ENCODE measurements at places on chromosomes 16 and 17.

DNA sequence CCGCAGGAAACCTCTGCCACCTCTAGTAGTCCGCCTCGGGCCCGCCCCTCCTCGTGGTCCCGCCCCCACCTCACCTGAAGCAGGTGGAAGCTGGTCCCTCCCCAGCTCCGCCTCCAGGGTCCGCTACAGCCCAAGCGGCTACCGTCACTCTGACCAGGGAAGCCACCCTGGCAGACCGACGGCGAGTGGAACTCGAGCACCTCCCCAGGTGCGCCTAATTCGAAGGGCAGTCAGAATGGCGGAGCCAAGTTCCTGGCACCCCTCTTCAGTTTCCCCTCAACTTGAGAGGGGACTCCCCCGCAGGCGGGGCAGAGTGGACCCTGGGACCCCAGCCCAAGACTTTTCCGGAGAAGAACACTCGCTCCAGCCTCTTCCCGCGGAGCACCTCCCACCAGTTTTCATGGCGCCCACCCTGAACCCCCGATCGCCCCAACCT, 507 bp downstream of the FHOD1 start:
- DNase-seq: no peak

GRCh38 chr16:83138976-83139690, 512.4 kb downstream of the CDH13 start:
- DNase-seq: no peak

DNA sequence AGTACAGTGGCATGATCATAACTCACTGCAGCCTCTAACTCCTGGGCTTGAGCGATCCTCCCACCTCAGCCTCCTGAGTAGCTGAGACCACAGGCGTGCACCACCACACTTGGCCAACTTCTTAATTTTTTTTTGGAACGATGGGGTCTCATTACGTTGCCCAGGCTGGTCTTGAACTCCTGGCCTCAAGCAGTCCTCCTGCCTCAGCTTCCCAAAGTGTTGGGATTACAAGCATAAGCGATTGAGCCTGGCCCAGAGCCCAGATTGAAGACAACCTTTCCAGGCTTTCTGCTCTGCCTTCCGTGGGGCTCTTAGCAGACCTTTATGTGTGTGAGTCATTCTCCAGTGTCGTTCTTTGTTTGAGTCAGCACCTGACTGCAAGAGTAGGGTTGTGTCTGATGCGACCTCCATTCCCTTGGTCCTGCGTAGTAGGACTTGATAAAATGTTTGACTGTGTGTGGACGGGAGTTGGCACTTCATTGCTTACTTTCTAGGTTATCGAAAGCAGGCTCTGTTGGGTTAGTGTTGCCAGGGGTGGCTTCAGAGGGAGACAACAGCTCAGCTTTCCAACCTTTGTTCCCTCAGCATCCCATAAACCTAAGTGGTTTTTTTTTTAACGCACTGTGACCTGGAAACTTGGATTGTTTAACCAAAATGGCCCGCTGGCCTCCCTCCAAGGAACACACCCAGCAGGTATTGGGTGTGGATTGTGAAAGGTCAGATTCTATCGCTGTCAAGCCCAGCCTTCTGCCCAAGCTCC, 26.4 kb downstream of the EEF2K start:
- no peak for DNase-seq

- DNase-seq: no peak
Observed at GRCh38 chr17:16297367-16298139, 55.7 kb downstream of the CENPV start.

GRCh38 chr17:77126519-77126918, 14.2 kb upstream of the SEC14L1 start:
- DNase-seq: no peak

- DNase-seq: no peak
Observed at GRCh38 chr16:15856901-15857698, at the start of gene MYH11. MYH11 (minus strand) TSS chr16:15857028; CDS start chr16:15838252, 18,776 bp downstream.

GRCh38 chr17:1830288-1830687, 483 bp downstream of the RPA1 start:
- no peak for DNase-seq

- no peak for DNase-seq
Observed at GRCh38 chr16:4293822-4294457, 21.1 kb upstream of the TFAP4 start.

- no peak for DNase-seq
Observed at GRCh38 chr17:72121164-72122009, 567 bp downstream of the SOX9 start.

DNA sequence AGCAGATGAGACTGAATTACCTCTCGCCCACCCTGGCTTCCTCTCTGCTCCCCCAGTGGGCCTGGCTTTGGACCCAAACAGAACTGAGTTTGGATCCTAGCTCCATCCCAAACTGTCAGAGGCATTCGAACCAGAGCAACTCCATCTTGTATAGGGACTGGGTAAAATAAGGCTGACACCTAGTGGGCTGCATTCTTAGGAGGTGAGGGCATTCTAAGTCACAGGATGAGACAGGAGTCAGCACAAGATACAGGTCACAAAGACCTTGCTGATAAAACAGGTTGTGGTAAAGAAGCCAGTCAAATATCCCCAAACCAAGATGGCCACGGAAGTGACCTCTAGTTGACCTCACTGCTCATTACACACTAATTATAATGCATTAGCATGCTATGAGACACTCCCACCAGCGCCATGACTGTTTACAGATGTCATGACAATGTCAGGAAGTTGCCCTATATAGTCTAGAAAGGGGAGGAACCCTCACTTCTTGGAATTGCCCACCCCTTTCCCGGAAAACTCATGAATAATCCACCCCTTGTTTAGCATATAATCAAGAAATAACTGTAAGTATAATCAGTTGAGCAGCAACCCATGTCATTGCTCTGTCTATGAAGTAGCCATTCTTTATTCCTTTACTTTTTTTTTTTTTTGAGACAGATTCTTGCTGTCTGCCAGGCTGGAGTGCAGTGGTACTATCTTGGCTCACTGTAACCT, 44.4 kb downstream of the LYRM1 start:
- DNase-seq: no peak

- DNase-seq: no peak
Observed at GRCh38 chr16:75218256-75219076, at the start of gene CTRB1. CTRB1 (plus strand) TSS chr16:75218988; CDS start chr16:75219008, 20 bp downstream.

DNA sequence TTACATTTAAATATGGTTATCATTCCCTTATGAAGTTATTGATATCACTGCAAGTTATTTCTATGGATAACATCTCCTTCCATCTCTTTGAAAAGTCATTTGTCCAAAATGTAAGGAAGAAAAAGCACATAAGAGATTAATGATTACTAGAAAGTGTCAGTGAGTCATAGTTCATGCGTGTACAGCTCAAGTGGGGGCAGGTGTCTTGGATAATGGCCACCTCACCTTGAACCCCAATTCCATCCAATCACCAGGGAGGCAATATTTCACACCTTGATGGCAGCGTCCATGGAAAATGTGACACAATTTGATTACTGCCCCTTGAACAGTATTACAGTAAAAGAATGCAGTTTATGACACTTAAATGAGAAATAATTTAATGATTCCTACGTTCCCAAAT, 358.3 kb upstream of the SOX9 start:
- DNase-seq: no peak

GRCh38 chr16:25100511-25100910, 11.0 kb upstream of the LCMT1 start:
- no peak for DNase-seq

DNA sequence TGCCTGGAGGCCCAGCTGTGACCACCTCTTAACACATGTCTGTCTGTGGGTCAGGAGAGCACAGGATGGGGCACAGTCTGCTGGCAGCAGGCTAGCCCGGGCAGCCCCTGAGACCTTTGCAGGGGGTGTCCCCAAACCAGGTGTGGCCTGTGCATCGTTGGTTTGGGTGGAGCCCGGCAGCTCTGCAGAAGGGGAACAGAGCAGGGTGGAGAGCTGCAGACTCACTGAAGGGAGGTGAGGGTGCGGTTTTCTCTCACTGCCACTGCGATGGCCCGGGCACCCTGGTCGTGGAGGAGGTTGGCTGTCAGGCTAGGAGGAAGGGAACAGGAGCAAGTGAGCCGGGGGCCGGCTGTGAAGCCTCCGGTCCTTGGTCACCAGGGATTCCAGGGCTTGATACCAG, 28.8 kb downstream of the NLRC3 start:
- DNase-seq: no peak

DNA sequence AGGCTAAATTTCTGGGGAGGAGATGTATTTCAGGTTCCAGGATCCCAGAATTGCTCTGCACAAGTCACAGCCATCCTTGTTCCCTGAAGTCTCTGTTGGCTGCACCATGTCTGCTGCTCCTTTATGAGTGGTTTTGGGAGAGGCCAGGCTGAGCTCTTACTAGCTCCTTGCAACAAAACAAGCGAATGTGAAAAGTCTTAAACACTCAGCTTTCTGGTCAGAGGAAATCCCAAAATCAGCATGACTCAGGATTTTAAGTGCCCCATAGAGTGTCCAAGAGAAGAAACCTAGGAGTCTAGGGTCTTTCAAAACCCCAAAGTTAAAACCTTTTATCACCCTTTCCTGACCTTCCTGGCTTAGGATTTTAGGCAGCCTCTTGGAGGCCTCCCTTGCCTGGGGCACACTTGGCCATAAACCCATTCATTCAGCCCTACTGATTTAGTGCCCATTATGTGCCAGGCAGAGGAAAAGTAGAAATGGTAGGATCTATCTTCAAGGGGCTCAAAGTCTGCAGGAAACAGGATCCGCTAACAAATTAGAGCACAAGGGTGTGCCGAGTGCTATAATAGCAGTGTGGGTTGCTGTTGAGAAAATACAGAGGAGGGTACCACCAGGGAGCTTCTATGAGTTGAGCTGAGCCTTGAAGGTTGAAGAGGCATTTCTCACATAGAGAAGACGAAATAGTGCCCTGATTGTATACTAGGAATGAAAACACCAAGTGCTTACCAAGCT, 36.9 kb downstream of the SOST start:
- DNase-seq: no peak

- DNase-seq: peak; percentile 38
Observed at GRCh38 chr17:48830840-48831548, at the start of gene CALCOCO2. CALCOCO2 (plus strand) TSS chr17:48831035; CDS start chr17:48841708, 10,673 bp downstream.

DNA sequence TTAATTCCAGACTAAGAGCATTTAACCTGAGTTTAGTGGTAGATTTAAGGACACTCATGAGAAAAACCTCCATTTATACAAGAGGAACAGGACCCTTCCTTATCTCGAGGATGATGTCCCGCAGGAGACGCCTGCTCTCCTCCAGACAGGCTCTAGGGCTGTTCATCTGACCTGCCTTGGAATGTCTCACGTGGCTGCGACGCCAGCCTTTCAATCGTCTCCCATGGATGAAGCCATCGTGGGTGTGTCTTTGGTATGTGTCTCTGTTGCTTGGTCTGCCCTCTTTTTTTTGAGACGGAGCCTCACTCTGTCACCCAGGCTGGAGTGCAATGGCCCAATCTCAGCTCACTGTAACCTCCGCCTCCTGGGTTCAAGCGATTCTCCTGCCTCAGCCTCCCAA, 16.5 kb downstream of the CHMP6 start:
- DNase-seq: no peak

GRCh38 chr16:19384656-19385055, 33.0 kb upstream of the TMC5 start:
- DNase-seq: no peak

- no peak for DNase-seq
Observed at GRCh38 chr17:47719411-47720152, 13.5 kb upstream of the TBX21 start.

DNA sequence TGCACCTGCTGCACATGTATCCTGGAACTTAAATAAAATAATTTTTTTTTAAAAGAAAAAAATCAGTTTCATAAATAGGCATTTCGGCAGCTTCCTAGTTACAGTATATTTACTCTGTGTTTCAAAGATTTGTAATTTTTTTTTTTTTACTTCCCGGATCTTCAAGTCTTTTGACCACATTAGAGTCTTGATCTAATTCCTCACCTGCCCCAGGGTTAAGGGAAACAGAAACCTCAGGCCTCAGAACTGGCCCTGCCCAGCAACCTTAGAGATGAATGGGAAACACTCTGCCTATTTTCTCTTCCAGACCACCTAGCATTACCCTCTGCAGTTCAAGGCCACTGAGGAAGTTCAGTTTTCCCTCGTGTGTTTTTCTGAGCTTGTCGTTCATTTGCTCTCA, 304.0 kb downstream of the MAF start:
- DNase-seq: no peak

- no peak for DNase-seq
Observed at GRCh38 chr16:17082095-17082882, 388.5 kb downstream of the XYLT1 start.

- DNase-seq: no peak
Observed at GRCh38 chr16:79493911-79494310, 106.6 kb downstream of the MAF start.

GRCh38 chr17:80749611-80750010, 205.0 kb downstream of the RPTOR start:
- DNase-seq: no peak

- DNase-seq: no peak
Observed at GRCh38 chr17:46853896-46854444, 2.6 kb downstream of the WNT9B start.

GRCh38 chr17:79497777-79498348, 113.0 kb downstream of the RBFOX3 start:
- DNase-seq: no peak

DNA sequence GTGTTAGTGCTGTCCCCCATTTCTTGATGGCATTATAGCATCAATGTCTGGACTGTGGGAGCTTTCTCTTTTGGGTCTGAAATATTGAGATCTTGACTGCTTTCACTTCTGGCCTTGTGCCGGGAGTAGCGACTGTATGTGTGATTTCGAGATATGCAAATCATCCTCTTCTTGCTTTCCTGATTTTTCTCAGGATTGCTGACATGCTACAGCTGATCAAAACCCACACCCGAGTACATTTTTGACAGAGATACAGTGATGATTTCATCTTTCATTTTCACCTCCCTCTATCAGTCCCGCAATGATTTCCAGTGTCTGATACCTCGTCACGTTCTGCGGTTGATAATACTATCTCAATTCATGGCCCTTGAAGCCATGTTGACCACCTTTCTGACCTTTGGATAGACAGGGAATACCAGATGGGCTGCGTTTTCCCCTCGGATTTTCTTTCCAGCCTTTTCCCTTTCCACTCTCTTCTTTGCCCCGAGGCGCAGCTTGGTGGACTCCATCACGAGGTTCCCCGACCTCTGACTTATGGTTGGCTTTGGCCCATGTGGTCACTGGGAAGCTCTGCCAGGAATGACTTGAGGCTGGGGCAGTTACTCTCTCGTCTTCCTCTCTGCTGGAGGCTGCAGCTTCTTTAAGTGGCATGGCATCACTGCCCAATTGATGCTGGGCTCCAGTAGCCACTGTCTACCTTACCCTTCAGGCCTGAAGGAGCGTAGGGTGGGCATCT, 184.4 kb downstream of the SNX29 start:
- DNase-seq: no peak

GRCh38 chr17:76894842-76895241, 26.6 kb downstream of the MGAT5B start:
- no peak for DNase-seq

DNA sequence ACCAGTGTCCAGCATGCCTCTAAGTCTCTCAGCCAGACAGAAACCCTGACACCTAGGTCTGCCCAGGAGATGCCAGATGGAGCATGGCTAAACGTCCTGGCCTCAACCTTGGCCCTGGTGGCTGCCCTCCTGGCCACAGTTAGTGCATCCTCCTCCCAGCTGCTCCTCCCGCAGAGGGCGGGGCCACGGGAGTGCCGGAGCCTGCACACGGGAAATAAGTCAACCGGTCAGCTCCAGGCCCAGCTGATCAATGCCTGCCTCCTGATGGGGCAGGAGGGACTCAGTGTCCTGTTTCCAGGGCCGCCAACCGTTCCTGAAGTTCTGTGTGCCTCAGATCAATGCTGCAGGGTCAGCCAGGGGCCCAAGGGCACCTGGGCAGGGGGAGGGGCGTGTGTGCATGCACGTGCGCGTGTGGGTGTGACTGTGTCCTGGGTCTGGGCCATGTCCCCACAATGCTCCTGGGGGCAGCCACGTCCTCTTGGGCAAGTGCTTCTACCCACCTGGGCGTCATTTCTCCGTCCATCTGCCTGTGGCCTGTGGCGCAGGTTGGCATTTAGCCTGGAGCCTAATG, 4.6 kb upstream of the KCNJ12 start:
- no peak for DNase-seq

Measured in cortex of kidney (tissue), 1 donor.